ENCODE measurements at places on chromosomes 12 and 14.

DNA sequence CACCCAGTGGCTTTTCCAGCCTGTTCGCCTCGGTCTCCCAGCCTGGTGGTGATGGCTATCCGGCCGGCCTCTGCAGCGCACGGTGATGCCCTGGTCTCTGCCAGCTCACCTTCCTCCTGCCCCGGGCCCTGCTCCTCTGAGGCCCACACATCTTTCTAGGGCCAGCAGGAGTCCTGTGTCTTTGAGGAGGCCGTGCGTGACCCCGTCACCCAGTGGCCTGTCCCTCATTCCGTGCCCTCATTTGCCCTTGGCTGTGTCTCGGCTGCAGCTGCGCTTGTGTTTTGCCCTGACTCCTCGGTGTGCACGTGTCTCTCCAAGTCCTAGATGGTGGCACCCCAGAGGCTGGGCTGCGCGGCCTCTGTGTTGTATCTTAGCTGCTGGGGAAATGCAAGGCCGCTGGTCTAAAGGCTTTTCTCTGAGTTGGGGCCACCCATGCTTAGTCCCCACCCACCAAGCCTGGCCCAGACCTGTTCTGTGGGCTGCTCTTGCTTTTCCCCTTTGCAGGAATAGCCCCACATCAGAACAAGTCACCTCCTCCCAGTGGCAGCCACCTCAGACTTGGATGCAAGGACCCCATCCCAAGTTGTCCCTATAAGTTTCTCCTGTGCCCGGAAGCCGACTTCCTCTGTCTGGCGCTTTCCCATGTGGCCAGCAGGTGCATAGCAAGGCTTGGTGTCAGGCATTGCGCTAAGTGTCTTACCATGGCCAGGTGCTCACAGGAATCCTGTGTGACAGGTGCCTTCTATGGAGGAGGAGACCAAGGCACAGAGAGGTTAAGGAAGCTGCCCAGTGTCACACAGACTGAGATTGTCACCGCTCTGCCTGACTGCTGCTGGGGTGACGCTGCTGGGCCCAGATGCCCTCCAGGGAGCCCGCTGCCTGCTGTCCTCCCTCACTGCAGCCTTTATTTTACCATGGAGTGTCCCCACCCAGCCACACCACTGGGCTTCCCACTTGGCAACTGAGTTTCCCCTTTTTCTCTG, 64.5 kb downstream of the TSPAN9 start:
- DNase-seq = no peak

DNA sequence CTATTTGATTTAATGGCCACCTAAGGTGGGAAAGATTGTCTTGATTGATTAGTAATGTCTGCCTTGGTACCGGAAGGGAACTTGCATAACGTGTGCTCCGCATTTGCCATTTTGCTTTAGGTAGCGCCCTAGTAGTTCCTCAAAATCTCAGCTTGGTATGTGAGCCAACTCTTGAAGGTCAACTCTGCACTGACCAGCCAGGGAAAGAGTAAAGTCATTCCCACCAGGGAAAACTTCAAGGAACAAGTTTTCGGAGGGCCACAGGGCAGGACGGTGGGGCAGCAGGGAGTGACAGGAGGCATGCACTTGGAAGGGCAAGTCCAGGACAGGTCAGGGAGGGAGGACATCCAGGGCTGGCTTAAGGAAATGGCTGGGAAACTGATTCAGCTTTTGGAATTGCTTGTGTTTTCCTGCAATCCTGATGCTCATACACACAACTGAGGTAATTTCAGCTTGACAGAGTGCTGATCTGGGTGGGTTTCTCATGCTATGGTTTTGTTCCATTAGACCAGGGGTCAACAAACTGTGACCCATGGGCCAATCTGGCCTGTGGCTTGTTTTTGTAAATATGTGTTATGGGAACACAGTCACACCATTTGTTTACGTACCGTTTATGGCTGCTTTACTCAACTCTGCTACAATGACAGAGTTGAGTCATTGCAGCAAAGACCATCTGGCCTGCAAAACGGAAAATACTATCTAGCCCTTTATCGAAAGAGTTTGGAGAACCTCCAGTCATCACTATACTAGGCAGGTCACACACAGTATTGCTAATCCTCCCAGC, 184.5 kb downstream of the RBM19 start:
- no peak for DNase-seq

DNA sequence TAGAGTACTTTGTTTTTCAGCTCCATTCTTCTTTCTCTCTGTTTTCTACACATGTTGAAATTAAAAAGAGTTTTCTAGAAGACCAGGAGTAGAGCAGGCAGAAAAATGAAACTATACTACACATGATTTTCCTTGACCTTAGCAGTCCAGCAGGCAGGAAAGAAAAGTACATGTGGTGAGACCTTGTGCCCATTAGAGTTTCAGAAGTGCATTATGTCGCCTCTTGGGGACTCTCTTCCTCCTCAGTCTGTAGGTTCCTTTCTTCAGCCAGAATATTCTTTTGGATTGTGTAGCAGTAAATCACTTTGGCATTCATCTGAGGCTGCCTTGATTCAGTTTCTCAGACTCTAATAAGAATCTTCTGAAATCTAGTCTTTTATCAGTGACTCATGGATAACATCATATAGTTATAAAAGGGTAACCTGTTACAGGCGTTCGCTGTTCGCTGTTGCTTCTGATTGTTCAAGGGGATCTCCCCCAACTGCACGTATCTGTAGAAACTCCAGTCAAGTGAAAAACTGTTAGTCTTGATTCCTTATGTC, 161.8 kb downstream of the ANO4 start:
- no peak for DNase-seq

- DNase-seq = no peak
Observed at GRCh38 chr12:3091382-3092241, 14.4 kb downstream of the TSPAN9 start.

DNA sequence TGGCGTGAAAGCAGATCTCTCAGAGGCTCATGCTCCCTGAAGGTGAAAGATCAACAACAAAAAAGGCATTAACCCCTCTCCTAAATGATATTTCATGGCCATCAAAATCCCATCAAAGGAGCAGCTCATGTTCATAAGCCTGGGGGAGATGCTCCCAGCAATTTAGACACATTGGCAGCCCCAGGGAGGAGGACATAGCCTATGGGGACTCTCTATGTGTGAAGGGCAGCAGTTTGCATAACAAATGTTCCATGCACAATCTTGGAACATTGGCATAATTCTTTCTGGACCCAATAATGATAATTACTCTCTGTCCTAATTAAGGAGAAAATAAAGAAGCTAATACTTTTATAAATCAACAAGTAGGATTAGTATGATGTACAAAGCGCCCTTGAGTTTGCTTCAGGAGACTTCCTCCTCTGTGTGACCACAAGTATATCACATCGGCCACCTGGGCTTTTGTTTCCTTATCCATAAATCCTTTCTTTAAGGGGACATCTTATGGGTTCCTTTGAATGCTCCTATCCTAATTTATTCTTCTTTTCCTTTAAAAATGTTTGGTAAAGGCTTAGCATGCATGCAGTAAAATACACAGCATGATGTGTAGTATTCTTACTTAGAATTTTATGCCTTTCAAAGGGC, 161.9 kb upstream of the PLEKHG7 start:
- no peak for DNase-seq

DNA sequence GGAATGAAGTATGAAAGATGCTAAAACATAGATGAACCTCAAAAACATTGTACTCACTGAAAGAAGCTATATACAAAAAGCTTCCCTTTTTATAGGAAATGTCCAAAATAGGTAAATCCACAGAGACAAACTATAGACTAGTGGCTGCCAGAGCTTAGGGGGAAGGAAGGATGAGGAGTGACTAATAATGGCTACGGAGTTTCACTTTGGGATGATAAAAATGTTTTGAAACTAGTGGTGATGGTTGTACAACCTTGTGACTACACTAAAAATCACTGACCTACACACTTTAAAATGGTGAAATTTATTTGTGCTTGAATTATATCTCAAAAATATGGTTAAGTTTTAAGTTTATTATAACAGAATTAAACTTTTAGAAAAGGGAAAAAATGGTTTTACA, 37.1 kb upstream of the AMN1 start:
- DNase-seq = no peak

DNA sequence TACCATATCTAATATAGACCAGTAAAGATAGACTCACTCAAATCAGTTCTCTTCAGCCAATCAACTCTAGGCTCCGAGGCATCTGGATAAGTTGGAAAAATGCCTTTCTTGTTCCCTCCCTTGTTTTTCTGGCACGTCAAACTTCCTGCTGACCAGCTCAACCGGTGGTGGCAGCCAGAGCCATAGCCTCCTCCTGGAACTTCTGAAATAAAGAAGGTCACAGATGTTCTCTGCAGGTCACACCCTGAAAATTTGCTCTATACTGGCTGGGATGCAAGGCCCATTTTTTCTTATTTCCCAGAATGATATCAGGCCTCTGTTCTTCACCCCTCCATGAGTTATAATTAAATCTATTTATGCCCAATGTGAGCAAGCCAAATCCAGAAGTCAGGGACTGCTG, 81.9 kb downstream of the BMP4 start:
- DNase-seq = no peak

- no peak for DNase-seq
Observed at GRCh38 chr14:89708982-89709625, 245.4 kb downstream of the EFCAB11 start.

- no peak for DNase-seq
Observed at GRCh38 chr12:50261654-50262053, 21.7 kb downstream of the LIMA1 start.

GRCh38 chr12:93137656-93138612, 208.8 kb upstream of the EEA1 start:
- no peak for DNase-seq

Measured in stimulated activated CD8-positive, alpha-beta memory T cell treated with anti-CD3 and anti-CD28 coated beads, Interleukin-4, amount 100 ng/mL, for 4 hours (primary cell).